Stimulated activated CD4-positive, alpha-beta T cell treated with anti-CD3 and anti-CD28 coated beads, Interleukin-1b, Interleukin-23, amount 100 ng/mL, for 1 hour (primary cell): ENCODE measurements at places on chromosomes 4 and X.

DNA sequence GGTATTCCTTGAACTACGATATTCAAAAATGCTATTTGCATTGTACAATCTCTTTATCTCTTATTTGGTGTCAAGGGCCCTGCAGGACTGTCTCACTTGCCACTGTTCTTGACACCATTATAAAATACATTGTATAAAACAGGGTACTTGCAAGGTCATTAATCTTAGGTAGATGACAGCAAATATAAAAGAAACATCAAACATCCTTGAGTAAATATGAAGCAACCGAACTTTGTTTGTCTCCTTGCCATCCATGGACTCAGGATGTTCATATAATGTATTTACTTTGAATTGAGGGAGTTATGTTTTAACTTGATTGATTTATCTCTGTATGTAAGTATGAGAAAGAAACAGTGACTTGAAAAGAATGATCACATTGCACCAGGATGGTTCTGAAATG is 87.3 kb downstream of the UGT2B4 start:
- DNase-seq = no peak

GRCh38 chr4:77157859-77158486 is 966 bp downstream of the CCNG2 start:
- DNase-seq = peak; percentile 20

- no peak for DNase-seq
Observed at GRCh38 chrX:81120936-81121371, 80.8 kb downstream of the HMGN5 start.

- DNase-seq = no peak
Observed at GRCh38 chrX:72080150-72080549, 51.6 kb downstream of the RTL5 start.

- DNase-seq = no peak
Observed at GRCh38 chr4:106063009-106063408, 167.7 kb downstream of the NPNT start.

- no peak for DNase-seq
Observed at GRCh38 chr4:15013585-15013984, 11.3 kb downstream of the CPEB2 start.

DNA sequence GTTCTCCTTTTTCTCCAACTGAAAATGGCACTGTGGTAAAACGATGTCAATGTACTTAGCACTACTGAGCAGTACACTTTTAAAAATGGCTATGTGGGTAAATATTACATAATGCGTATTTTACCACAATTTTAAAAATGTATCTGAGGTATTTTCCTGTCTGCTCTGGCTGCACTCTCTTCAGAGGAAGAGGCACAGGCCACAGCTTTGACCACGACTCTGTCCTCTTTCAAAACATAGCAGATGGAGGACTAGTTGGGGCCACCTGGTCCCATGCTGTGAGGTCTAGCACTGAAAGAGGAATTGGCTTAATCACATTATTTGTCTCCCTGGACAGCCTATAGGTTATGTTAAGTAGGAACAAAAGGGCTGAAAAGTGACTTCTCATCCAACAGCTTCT is 5.2 kb downstream of the KCNE5 start:
- DNase-seq = no peak

GRCh38 chr4:26953366-26953765 is 92.7 kb downstream of the STIM2 start:
- no peak for DNase-seq

DNA sequence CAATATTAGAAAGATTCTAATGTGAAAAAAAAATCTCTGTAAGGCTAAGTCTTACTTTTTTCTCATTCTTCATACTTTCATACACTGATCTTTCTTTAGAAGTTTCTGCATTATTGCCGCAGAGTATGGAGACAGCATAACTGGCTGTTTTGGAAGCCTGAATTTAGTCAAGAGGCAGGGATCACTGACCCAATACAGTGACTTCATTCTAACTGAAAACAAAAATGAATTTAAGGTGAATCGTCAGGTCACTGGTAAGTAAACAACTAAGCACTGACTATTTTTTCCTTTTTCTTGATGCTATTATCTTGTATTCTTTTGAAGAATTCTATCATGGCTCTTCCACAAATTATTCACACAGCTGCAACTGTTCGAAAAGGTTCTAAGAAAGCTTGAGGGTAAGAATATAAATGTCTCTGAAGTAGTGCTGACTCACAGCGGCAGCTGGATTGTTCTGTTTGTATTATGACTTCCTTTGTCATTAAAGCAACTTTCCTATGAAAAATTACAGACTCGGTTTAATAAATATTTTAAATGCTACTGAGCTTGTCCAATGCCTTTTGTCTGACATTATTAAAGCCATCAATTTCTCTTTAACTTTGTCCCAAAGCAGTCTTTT is 609.3 kb downstream of the FSTL5 start:
- no peak for DNase-seq

DNA sequence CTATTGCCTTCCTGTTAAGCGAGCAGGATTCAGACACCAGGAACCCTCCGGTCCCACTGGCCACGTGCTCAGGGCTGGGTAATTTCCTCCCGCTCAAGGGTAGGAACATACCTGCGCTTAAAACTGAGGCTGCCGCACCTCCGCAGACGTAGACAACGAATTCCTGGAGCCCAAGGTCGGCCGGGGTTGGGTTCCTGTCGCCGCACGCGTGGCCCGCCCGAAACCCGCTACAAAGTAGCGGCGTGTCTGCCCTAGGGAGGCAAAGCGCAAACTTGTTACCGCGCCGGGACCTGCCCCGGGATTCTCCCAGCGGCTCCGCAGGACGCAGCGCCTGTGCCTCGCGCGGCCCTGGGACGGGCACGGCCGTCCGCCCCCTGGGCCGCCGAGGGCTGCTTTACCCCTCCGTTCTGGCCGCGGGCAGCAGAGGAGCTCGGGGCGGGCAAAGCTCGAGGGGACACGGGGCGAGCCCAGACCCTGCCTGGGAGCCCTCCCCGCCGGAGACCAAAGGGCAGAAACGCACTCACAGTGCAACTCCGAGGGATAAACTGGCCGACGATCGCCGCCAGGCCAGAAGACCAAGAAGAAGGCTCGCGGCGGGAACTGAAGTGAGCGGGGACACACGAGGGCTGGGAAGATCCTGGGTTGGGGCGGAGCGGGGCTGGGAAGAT is at the start of gene ERVMER34-1:
ERVMER34-1 (minus strand) TSS at position 607 of the 668 bp plus-strand sequence. CDS start 5,905 bp downstream, outside the sequence.
- DNase-seq = no peak

DNA sequence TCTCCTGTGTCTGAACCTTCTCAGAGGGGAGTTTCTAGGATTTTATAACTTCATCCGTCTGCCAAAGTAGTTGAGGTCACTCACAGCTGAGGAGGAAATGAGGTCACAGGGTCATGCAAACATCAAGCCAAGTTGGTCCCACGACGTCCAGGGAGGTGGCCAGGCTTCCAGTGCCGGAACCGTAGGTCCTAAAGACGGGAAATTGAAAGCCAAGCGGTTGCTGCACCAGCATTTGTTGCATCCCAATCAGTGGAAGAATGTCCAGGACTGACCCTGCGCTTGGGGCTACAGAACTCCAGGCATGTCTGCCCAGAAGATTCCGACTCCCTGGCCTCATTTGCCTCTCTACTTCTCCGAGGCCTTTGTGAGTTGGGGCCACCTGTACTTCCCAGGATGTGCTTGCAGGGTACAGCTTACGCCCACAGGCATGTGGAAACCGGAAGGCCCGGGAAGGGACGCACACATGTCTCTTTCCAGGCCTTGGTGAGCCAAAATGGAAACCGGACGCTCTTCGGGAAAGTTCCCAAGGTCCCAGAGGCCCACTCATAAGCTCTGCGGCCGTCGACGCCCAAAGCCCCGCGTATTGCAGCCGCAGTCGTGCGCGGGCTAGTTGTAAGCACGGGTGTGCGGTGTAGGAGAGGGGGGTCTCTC is 9.3 kb downstream of the PRDM8 start:
- no peak for DNase-seq

- DNase-seq = no peak
Observed at GRCh38 chr4:82457266-82457665, 26.9 kb downstream of the ENOPH1 start.

GRCh38 chrX:107226757-107227156 is 20.3 kb downstream of the DNAAF6 start:
- DNase-seq = no peak

DNA sequence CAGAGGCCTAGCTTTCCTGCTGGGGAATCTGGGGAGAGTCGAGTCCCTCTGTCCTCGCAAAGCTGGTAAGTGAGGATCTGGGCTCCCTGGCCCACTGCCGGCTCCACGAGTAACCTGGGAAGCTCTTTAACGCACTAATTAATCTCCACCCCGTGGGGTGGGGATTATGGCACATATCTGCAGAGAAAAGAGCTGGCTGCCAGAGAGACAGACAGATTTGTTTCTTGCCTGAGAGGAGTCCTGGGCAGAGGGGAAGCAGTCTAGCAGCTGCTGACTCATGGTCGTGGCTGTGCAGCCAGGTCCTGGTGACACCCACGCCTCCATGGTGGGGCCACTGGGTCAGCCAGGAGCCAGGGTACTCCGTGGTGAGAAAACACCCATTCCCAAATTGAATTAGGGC is 14.0 kb downstream of the SORCS2 start:
- DNase-seq = no peak

GRCh38 chr4:166658585-166658984 is 575.7 kb downstream of the SPOCK3 start:
- DNase-seq = no peak

DNA sequence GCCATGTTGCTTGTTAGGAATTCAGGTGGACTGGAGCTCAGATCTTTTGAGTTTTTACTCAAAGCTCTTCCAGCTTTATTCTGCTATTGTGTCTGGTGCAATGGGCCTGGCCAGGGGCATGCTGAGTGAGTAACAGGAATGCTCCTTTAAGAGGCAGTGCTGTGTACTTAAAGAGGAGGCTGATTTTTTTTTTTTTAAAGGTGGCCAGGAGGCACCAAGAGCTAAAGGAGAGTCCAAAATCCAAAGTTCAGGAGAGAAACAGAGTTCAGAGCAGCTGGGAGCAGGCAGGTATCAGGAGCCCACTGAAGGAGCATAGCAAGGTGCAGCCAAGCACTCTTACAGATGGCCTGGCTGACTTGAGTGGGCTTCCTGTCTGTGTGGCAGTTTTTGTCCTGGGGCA is 178.7 kb downstream of the FMR1NB start:
- DNase-seq = no peak

GRCh38 chrX:134633832-134634231 is 24.4 kb downstream of the PLAC1 start:
- DNase-seq = no peak

DNA sequence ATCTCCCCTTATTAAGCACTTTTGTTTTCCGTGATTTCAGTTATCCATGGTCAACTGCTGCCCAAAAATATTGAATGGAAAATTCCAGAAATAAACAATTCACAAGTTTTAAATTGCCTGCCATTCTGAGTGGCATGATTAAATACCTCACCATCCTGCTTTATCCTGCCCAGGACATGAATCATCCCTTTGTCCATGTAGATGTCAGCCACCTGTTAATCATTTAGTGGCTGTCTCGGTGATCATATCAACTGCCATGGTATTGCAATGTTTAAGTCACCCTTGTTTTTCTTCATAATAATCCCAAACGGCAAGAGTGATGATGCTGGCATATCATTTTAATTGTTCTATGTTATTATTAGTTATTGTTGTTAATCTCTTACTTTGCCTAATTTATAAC is 79.8 kb upstream of the LHFPL1 start:
- no peak for DNase-seq

- DNase-seq = no peak
Observed at GRCh38 chrX:129754056-129755024, 15.6 kb downstream of the XPNPEP2 start.

- no peak for DNase-seq
Observed at GRCh38 chr4:681736-682451, 7.1 kb downstream of the SLC49A3 start.

DNA sequence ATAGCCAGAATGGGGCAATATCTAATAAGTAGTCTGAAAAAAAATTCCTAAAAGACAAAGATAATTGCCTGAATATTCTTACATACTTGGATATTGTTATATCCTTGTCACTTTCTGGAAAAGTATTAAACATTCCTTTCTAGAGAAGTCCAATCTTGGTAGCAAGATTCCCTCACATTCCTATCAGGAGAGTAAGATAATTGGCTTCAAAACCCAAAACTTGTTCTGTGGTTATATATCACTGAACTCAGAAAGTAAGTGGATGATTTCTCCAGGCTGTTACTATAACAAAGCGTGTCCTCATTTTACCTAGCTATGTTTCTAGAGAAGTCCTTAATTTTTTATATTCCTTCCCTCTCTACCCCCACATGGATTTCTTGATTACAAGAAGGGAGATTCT is 46.0 kb upstream of the TEX13A start:
- DNase-seq = no peak

DNA sequence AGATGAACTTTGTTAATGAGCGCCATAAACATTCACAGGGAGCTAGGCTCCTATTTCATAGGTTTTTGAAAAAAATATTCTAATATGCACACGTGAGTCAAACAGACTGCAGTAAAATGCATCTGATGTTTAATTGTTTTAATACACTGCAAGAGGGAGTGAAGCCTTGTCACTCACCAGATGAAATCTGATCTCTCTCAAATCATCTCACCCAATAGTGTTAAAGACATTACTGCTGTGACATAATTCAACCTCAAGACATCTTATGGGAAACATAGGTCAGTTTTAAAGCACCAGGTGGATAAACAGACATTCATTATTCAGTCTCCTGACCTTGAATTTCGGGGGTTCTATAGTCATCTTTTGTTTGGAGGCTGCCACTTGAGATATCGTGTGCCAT is 148.3 kb downstream of the MAML3 start:
- no peak for DNase-seq

- DNase-seq = no peak
Observed at GRCh38 chr4:129064717-129065116, 28.6 kb downstream of the SCLT1 start.

DNA sequence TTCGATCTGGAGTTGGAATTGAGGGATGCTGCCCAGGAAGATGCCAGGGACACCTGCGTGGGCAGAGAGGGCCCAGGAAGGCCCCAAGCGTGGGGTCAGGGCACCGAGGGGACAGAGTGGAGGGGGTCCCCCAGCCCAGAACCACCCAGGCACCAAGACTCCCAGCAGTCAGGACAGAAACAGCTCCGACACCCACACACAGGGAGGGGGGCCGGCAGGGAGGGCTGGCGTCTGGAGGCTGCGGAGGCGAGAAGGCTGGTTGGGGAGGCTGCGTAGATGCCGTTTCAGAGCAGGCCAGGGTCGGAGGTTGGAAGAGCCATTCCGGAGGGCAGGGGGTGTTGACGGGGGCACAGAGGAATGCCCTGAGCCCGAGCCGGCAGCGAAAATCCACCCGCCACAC is 23.6 kb downstream of the ATP5ME start:
- no peak for DNase-seq

- DNase-seq = no peak
Observed at GRCh38 chr4:186132577-186133242, 28.2 kb downstream of the FAM149A start.

GRCh38 chr4:9970399-9971011 is 50.8 kb downstream of the SLC2A9 start:
- no peak for DNase-seq

GRCh38 chr4:10577018-10577417 is 107.5 kb downstream of the CLNK start:
- DNase-seq = no peak

- DNase-seq = no peak
Observed at GRCh38 chr4:13704035-13704434, 76.5 kb upstream of the BOD1L1 start.

GRCh38 chr4:168717847-168718246 is 221.0 kb downstream of the PALLD start:
- DNase-seq = no peak

- DNase-seq = no peak
Observed at GRCh38 chr4:85707611-85708010, 232.7 kb downstream of the ARHGAP24 start.
